Activated naive CD4-positive, alpha-beta T cell treated with anti-CD3 and anti-CD28 coated beads, Interleukin-2, amount 50 U/mL, for 16 hours (primary cell): ENCODE measurements at places on chromosomes 5 and 9.

DNA sequence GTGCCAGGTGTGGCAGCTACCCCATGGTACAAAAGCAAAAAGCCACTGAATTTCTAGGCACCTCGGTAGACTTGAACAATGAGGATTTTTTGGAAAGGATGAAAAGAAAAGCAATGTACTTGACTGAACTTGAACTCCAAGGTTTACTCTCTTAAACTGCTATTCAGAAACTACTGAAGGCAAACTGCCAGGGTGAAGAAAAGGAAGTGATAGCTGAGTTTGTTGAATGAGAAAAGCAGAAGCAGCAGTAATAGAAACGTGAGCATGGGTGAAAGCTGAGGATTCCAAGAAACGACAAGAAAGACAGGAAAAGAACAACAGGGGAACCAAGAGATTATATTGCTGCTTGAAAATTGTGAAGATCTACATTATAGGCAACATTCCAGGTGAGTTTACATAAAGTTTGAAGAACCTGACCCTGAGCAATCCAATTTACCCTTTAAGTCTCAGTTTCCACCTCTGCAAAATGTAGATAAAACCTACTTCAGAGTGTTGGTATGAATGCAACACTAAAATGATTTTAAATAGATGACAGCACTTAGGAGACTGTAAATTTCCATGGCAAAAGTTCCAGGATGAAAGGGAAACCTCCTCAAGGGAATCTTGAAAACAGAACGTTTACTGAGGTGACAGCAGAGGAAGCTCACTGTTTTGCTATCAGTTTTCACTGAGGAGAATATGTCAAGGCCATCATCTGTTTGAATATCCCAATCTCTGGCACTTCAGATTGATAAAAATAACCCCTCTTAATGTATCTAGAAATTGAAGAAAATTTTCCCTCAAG is 245.8 kb downstream of the SPATA31D1 start:
- no peak for DNase-seq

DNA sequence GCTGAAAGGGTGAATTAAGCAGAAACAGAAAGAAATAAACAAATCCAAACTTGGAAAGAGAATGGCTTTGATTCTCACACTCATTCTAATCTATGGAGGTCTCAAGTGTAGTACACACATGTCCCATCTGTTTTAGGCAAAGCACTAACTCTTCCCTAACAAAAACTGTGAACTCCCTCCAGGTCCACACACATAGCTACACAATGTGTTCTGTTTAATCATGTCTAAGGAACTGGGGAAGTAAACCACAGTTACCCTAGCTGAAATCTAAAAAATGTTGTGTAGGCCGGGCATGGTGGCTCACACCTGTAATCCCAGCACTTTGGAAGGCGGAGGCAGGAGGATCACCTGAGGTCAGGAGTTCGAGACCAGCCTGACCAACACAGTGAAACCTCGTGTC is 118.7 kb upstream of the FST start:
- no peak for DNase-seq

DNA sequence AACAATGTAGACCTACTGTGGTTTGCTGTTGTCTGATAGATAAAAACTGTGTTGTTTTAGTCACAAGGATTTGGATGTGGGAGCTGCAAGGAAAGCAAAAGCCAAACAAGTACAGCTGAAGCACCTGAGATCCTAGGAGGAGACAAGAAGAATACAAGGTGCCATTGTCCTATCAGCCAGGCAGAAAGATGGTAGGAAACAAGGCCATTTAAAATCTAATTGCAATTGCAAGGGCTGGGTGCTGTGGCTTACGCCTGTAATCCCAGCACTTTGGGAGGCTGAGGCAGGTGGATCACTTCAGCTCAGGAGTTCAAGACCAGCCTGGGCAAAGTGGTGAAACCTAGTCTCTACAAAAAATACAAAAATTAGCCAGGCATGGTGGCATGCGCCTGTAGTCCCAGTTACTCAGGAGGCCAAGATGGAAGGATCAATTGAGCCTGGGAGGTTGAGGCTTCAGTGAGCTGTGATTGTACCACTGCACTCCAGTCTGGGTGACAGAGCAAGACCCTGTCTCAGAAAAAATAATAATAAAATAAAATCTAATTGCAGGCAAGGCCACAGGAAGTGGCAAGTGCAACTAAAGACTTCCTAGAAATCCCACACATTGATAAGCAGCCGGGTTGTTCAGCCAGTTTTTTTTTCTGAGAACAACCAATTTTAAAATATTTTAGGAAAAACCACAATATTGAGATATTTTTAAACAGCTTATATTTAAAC is 22.6 kb downstream of the DOCK8 start:
- no peak for DNase-seq

GRCh38 chr5:37615184-37615583 is 224.7 kb downstream of the GDNF start:
- no peak for DNase-seq
